ENCODE measurements at places on chromosomes 6 and 20. TPM values are rescaled to one million over a fixed set of nuclear protein-coding genes. Genes with fewer than 3 reads are reported as not detected.

DNA sequence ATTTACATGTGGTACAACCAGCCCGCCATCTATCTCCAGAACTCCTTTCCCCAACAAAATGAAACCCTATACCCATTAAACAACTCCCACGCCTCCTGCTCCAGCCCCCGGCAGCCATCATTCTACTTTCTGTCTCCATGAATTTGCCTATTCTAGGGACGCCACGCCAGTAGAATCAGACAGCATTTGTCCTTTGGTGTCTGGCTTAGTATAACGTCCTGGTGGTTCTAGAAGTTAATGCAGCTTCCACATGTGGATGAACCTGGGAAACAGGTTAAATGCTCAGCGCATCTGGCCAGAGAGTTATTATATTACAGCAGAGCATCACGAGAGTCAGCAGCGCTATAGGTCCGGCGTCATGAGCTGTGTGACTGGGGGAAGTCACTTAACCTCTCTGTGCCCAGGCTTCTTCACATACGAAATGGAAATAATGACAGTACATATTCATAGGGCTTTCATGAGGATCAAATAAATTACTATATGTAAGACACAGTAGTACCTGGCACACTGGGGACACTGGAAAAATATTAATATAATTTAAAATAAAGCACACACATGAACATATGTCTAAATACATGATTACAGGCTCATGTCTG, 178.7 kb upstream of the TAB2 start:
- no peak for DNase-seq

UBE2J1 gene
- total RNA-seq: 42.7 TPM

DNA sequence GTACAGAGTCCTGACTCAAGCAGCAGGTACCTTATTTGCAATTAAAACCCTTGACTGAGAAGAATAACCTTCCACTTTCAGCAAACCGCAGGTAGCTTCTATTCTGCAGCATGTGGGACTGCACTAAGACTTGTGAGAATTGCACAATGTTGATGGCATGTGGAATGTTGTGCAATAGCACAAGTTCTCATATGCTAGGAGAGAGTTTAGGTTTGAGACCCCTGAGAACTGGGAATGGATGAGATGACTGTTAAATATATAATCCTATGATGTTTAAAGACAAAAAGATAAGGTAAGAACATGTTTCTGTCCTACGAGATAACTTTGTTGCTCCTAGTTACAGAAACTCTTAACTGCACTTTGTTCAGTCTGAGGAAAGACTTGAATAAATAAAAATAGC, 194.6 kb downstream of the OTOR start:
- DNase-seq: no peak

NRN1 gene
- 7.2 TPM for total RNA-seq

- no peak for DNase-seq
Measured at GRCh38 chr6:16700202-16700915, 60.9 kb downstream of the ATXN1 start.

- no peak for DNase-seq
Measured at GRCh38 chr6:127317388-127318128, 25.9 kb downstream of the ECHDC1 start.

DNA sequence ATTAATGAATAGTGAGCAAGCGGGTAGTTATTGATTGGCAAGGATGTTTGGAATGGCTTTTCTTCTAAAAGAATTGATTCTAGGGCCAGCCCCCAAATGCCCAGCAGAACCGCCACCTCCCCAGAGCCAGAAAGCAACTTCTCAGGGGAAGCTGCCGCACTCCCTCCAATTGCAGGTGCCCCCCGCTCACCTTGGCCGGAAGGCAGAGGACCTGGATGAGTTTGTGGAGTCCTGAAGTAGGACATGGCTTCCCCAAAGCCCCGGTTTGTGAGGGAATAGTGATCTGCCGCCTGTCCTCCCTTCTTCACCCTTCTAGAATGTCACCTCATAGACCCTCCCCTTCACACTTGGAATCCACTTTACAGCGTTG, at the start of gene SPATA25:
TSS of gene SPATA25 (minus strand) at position 277 of the 370 bp plus-strand sequence. CDS start at position 245, 32 bp downstream.
- no peak for DNase-seq

GRCh38 chr6:73233048-73233447, 7.8 kb upstream of the KHDC1L start:
- DNase-seq: no peak

GRCh38 chr6:39568896-39569295, 156.3 kb downstream of the KIF6 start:
- DNase-seq: no peak

DNA sequence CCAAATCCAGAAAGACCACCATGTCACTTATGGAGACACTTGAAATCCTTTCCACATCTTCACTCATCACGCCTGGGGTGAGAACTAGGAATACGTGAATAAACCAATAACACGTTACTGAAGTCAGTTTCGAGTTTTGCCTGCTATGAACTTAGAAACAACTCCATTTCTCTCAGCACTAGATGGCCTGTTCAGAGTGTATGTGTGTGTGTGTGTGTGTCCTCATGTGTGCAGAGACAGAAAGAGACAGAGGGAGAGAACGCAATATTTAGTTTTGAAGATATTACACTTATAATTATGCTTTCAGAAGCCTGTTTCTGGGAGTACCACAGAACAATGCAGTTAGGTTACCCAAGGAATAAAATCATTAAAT, 81.2 kb upstream of the CCN6 start:
- DNase-seq: no peak

DNA sequence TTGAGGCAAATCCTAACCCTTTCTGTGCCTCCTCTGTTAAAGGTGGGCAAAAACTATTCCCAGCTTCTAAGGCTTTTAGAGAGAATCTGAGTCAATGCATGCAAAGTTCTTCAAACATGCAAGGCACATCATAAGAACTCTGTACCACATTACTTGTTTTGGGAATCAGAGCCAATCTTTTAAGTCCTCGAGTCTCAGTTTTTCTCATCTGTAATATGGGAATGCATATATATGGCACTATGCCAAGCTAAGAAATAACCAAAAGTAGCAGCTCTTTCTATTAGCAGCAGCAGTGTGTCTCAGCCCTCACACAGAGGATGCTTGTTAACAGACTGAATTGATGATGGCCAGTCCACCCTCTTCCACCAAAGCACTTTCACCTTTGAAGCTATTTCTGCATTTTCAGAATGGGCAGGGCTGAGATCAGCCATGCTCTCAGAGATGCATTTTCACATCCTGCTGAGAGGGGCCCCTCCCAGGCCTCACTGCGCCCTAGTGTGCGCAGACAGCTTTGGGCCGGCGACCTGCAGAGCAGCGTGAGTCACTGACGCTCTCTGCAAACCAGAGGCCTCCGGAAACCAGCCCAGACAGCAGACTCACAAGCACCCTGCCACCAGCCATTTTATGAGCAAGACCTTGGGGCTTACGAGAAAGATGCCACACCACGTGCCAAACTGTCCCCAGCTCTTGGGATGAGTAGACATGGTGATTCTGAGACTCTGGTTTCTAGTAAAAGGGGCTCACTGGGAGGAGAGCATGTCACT, 138.0 kb downstream of the NFATC2 start:
- no peak for DNase-seq

- no peak for DNase-seq
Measured at GRCh38 chr6:5537967-5538366, 276.7 kb downstream of the FARS2 start.
